GM12878 (cell line): ENCODE measurements at places on chromosomes 2 and 18.

GRCh38 chr2:72183016-72183415 is 35.4 kb upstream of the CYP26B1 start:
- DNase-seq, result no peak
- H3K4me1 ChIP-seq, result no peaks in the 10 kb centered on the region
- H3K36me3 ChIP-seq, result no peaks in the 10 kb centered on the region
- no peaks in the 10 kb centered on the region for H3K27me3 ChIP-seq
- no peak overlapping the region for H3K4me3 ChIP-seq

DNA sequence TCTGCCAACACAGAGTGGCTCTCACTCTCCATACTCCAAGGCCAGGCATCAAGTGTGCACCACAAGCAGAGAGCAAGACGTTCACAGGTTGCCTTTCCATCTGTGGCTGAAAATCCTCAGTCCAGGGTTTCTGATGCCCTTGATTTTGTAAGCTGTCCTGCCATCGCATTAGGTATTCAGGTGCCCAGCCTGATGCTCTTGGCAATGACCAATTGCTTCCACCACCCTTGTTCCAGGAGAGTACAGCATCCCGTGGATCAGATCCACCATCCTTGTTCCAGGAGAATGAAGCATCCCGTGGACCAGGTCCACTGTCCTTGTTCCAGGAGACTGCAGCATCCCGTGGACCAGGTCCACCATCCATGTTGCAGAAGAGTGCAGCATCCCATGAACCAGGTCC is 133.4 kb upstream of the GPC1 start:
- no peak for DNase-seq
- no peaks in the 10 kb centered on the region; the same call in 1 of the 2 replicates for H3K27me3 ChIP-seq
- no peaks in the 10 kb centered on the region for H3K4me1 ChIP-seq
- H3K4me3 ChIP-seq, result no peak overlapping the region
- no peak overlapping the region for H3K27ac ChIP-seq
- no peaks in the 10 kb centered on the region for H3K36me3 ChIP-seq

DNA sequence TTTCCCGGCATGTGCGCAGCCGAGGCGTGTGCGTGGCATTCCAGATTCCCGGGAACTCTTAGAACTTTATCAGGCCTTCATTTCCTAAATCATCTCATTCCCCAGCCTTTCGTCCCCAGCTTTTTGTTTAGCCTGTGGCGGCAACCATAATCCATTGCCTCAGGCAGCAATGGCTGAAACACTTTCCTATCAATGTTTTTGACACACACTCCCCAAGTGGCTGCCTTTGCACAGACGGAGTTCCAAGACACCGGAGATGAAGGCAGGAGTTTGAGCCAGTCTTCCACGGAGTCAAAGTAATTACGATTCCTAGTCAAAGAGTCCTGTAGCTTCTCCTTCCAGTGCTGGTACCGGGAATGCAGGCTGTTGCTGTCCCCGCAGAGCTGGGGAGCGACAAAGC is 64.8 kb downstream of the KCNG2 start:
- no peak for DNase-seq
- H3K27me3 ChIP-seq, result no peaks in the 10 kb centered on the region
- H3K4me1 ChIP-seq, result no peaks in the 10 kb centered on the region

GRCh38 chr2:54047091-54047490 is 68.3 kb upstream of the ACYP2 start:
- no peaks in the 10 kb centered on the region for H3K4me1 ChIP-seq
- no peaks in the 10 kb centered on the region for H3K27me3 ChIP-seq
- no peak for DNase-seq
- no peak overlapping the region for H3K27ac ChIP-seq

DNA sequence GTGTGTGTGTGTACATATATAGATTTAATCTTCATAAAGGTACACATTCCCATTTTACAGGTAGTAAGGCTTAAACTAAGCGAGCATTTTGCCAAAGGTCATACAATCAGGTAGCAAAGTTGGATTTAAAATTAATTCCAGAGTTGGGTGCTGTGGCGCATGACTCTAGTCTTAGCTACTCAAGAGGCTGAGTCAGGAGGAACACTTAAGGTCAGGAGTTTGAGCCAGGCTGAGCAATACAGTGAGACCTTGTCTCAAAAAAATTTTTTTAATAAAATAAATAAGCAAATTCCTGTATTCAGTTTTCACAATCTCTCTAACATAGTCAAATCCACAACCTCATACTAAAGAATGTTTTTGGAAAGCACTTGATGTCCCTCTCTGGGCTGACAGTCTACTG is 111.5 kb upstream of the LDLRAD4 start:
- no peak overlapping the region for H3K4me3 ChIP-seq
- peaks cover 21% of the 10 kb centered on the region for H3K36me3 ChIP-seq
- H3K4me1 ChIP-seq, result no peaks in the 10 kb centered on the region
- no peak for DNase-seq
- H3K27me3 ChIP-seq, result no peaks in the 10 kb centered on the region
- H3K27ac ChIP-seq, result no peak overlapping the region

DNA sequence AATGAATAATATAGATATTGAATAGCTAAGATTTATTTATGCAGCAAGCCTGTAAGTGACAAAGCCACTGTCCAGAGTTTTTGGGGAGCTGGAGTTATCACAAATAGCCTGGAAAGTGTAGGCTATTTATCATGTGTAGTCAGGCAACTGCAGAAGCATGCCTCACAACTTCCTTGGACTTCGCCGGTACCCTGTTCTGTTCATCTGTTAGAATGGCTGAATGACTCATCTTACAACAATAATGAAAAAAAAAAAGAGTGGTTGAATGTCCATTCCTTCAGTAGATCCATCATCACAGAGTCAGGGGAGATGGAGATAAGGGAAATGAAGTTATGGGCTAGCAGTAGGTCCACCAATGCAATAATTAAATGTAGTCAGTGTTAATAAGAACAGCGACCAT is 24.0 kb upstream of the ATP5MC3 start:
- H3K4me1 ChIP-seq, result no peaks in the 10 kb centered on the region
- H3K27me3 ChIP-seq, result no peaks in the 10 kb centered on the region
- DNase-seq, result no peak
- H3K4me3 ChIP-seq, result no peak overlapping the region
- no peak overlapping the region for H3K27ac ChIP-seq
- no peaks in the 10 kb centered on the region for H3K36me3 ChIP-seq

DNA sequence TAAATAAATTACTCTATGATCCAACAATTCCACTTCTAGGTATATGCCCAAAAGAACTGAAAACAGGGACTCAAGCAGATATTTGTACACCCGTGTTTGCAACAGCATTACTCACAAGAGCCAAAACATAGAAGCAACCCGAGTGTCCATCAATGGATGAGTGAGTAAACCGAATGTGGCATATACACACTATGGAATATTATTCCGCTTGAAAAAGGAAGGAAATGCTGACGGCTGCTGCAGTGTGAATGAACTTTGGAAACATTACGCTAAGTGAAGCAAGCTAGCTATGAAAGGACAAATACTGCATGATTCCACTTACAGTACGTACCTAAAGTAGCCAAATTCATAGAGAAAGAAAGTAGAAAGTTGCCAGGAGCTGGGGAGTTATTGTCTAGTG is 32.2 kb downstream of the MREG start:
- peaks cover 15% of the 10 kb centered on the region for H3K4me1 ChIP-seq
- H3K36me3 ChIP-seq, result no peaks in the 10 kb centered on the region; the same call in none of the 2 replicates
- no peak overlapping the region for H3K27ac ChIP-seq
- DNase-seq, result no peak
- no peaks in the 10 kb centered on the region for H3K27me3 ChIP-seq

DNA sequence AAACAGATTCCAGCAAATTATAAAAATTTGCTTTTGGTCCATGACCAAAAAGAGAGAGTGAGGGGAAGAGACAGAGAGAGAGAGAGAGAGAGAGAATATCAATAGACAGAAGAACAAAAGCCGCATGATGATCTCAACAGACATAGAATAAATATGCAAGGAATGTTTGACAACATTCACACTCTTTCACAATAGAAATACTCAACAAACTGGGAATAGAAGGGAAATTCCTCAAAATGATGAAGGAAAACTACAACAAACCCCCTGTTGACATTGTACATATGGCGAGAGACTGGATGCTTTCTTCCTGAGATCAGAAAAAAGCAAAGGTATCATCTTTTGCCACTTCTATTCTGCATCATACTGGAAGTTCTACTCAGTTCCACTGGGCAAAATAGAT is 309.7 kb downstream of the RAD51AP2 start:
- DNase-seq, result no peak
- H3K36me3 ChIP-seq, result no peaks in the 10 kb centered on the region
- H3K27ac ChIP-seq, result no peak overlapping the region
- H3K27me3 ChIP-seq, result no peaks in the 10 kb centered on the region
